ENCODE measurements at places on chromosomes 6 and 20.

DNA sequence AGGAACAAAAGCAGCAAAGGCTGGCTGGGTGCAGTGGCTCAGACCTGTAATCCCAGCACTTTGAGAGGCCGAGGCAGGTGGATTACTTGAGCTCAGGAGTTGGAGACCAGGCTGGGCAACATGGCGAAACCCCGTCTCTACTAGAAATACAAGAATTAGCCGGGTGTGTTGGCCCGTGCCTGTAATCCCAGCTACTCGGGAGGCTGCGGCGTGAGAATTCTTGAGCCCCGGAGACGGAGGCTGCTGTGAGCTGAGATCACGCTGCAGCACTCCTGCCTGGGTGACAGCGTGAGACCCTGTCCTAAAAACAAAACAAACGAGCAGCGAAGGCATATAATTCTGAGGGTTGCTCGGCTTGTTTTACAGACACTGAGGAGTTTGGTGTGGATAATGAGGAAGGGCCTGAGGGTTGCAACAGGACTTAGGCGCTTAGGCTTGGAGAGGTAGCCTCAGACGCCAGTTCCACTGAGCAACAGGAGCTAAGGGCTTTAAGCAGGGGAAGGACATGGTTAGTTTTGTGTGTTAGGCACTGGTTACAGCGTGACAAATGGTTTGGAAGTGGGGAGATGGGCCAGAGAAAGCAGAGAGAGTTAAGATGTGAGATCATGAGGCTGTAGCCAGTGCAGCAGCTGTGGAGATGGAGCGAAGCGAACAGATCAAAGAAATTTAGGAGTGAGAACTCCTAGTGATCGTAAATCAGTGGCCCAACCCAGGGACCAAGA lies 1.2 kb downstream of the MYH7B start:
- DNase-seq: no peak

GRCh38 chr6:169112483-169113320 lies 140.9 kb downstream of the THBS2 start:
- no peak for DNase-seq

DNA sequence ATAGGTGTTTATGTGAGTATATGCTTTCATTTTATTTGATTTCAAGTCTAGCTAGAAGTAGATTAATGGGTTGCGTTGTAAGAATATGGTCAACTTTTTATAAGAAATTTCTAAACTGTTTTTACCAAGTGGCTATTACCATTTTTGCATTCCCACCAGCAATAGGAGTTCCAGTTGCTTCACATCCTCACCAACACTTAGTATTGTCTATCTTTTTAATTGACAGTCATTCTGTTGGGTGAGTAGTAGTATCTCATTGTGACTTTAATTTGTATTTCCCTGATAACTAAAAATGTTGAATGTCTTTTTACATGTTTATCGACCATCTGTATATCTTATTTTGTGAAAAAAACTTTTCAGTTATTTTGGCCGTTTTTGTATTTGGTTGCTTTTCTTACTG lies 135.3 kb downstream of the AKAP7 start:
- no peak for DNase-seq

- DNase-seq: no peak
These were observed 3.0 kb upstream of the RBBP8NL start for GRCh38 chr20:62430311-62430853.
